AG09309 (cell line): ENCODE measurements at places on chromosomes 12 and 14.

DNA sequence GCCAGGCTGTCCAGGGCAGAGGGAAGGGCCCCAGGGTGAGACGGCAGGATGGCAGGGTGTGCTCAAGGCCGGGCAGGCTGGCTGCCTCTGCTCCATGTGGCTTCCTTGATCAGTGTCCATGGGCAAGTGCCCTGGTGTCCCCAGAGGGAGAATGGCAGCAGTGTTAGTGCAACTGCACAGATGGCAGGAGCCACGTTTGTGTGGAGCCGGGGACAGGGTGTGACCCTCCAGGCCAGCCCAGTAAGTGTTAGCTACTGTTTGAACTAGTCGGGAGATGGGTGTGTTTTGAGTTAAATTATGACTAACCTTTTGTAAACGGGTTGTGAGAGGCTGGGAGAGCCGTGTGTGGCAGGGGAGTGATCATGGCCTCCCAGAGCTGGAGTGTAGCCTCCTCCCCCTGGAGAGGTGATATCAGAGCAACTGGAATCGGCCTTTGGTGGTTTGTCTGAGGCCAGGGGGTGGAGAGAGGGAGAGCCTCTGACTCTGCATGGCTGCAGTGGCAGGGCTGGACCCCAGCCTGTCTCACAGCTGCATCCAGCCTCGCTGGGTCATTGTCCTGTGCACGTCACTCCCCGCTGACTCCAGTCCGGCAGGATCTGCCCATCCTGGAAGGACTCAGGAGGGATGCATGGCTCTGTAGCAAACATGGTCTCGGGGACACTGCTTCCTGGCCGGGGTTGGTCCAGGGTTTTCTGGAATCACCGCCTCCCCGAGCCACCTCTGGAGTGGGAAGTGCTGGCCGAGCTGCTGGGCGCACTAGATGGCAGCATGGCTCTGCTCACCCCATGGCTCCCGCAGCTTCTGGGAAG, 27.8 kb downstream of the AACS start:
- DNase-seq: peak; percentile 16

DNA sequence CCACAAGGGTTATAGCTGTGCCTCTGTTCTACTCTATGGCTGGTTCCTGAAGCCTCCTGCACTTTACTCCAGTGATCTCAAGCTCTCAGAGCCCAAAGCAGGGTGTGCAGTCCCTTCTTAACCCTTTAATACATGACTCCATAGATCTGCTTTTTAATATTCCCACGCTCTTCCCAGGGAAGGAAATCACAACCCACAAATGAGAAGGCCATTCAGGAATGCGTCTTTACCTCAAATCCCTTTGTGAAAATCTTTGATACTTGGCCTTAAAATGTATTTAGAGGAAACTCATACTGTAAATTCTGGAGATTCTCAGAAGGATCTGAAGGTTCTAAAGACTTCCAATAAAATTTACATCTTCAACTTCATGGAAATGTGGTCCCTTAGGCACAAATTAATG, 17.0 kb downstream of the NID2 start:
- DNase-seq: no peak

DNA sequence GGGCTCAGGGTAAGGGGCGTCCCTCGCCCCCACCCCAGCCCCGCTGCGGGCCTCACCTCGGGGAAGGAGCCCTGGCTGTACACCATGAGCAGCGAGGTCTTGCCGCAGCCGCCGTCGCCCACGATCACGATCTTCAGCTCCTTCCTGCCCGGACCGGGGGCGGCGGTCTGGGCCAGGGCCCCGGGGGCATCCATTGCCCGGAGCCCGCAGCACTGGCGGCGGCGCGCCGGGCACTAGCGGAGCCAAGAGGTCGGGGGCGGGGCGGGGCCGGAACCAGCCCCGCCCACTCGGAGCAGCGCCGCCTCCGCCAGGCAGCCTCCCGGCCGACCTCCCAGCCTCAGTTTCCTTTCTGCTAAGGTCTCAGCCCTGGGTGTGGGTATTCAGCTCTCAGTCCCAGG, at the start of gene RHOF:
RHOF (minus strand) TSS at position 249 of the 398 bp plus-strand sequence; CDS start at position 194, 55 bp downstream.
- no peak for DNase-seq

DNA sequence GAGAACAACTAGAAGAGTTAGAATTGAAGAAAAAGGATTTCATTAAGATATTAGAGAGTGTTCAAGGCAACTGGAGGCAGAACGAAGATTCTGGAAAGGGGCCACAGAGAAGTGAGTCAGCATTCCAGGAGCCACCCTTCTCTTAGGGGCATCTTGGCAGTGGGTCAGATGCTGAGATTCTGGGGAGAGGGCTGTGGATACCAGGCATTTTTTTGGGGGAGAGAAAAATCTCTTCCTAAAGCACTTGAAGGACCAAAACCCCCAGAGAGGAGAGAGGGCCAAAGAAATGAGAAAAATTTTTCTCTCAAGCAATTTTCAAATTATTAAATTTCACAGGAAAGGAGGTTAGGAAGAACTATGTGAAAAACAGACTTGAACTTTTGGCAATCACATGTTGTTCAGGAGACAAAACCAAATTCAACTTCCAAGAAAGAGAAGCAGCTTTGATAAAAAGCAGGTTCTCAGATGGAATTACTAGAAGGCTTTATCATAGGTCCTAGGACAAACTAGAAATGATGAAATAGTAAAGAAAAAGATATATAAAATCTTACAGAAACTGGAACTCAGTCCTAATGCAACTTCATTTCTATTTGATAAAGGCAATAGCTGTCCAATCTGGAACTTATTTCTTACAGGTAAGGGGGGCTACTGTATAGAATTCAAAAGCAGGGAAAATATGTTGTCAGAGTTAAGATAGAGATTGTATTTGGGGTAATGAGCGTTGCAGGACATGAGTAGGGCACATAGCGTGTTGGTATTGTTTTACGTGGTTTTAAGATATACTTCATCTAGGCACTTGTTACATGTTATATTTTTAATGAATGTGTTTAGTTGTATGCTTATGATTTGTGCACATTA, 1.1 kb upstream of the CLEC2D start:
- no peak for DNase-seq

GRCh38 chr14:99129211-99129696, 142.7 kb downstream of the BCL11B start:
- no peak for DNase-seq

- DNase-seq: no peak
These were observed 77.7 kb downstream of the CCDC92 start for GRCh38 chr12:123894823-123895345.

DNA sequence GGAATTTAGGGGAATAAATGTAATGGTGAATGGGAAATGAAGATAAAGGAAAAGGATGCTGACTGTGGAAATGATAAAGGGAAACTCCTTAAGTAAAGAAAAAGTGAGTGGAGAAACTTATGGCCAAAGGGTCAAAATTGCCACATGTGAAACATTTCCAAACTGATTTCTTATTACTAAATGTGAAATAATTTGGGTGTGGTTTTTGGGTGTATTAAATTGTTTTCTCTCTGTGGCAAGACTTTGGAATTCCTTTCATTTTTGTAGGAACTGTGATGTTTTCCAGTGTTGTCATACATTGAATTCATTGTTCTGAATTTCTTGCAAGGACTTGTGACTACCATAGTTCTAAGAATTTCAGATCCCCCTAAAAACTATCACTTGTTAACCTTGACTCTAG, 1891.5 kb upstream of the SEL1L start:
- DNase-seq: no peak

- no peak for DNase-seq
These were observed 107.2 kb downstream of the RBM19 start for GRCh38 chr12:113858841-113859386.

GRCh38 chr12:75657831-75658230, 146.4 kb upstream of the KRR1 start:
- no peak for DNase-seq

GRCh38 chr12:54998958-54999510, 14.5 kb upstream of the TESPA1 start:
- DNase-seq: no peak

DNA sequence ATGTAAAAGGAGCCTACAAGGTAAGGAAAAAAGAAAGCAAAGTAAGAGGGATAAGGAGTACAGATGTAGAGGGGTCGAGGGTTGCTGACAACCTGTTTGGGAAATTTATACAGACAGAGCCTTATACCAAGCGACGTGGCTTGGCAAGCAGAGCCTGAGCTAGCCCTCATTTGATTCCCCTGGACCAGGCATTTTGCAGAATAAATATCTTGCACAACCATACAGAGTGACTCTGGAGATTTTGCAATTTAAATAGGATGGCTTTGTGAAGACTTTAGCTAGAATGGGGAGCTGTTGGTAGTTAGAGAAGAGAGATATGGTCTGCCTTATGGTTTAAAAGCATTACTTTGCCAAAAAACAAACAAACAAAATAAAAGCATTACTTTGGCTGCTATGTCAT, 11.1 kb upstream of the ANO6 start:
- no peak for DNase-seq

DNA sequence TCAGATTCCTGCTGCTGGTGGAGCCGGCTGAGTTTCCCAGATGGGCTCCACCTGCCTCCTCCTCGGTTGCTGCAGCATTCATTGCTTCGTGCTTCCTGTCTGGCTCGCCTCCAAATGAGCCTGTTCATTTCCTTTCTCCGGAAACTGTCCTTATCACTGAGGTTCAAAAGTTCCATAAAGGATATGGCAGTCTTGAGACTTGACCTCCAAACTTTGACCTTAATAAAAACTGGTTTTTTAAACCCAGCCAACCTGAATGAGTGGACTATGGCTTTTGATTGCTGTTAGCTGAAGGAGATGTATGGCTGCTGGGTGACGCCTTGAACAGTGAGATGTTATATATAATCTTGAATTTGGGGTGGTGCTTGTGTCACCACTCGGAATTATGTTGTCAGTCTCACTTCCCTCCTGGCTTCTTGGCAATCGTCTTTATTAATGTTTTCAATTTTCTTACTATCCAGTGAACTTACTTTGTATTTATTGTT, 62.7 kb downstream of the RASSF3 start:
- no peak for DNase-seq

DNA sequence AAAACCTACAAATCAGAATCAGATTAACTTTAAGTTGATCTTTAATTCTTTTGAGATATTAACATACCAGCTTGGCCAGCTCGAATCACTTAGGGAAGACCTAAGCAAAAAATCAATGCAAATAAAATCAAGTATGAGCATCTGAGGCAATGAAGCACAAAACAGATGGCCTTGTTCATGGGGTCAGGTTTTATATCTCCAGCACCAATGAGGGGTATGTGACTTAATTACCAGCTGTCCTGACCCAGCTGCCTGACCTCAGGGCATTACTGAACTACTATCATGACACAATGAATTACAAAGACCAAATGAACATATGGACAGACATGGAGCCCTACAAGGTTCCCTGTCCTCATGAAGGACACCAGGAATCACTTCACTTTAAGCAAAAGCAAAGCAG, 70.5 kb downstream of the FGD6 start:
- DNase-seq: no peak

- DNase-seq: no peak
These were observed 16.4 kb upstream of the A2M start for GRCh38 chr12:9132008-9132535.

DNA sequence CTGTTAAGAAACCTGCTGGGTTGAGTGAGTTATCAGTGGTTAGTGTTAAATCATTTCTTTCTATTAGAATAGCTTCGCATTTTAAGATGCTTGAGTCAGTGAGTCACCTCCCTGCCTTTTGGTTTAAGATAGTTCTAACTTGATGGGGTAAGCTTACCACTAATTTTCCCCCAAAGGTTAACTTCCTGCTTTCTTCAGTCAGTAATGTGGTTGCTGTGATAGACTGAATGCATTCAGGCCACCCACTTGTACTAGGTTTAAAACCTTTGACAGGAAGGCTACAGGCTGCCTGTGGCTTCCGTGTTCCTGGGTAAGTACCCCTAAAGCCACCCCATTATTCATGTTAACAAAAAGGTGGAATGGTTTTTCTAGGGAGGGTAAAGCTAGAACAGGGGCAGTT, 25.3 kb downstream of the CLEC2A start:
- no peak for DNase-seq

- no peak for DNase-seq
These were observed 1.1 kb downstream of the ANO6 start for GRCh38 chr12:45216983-45217485.

DNA sequence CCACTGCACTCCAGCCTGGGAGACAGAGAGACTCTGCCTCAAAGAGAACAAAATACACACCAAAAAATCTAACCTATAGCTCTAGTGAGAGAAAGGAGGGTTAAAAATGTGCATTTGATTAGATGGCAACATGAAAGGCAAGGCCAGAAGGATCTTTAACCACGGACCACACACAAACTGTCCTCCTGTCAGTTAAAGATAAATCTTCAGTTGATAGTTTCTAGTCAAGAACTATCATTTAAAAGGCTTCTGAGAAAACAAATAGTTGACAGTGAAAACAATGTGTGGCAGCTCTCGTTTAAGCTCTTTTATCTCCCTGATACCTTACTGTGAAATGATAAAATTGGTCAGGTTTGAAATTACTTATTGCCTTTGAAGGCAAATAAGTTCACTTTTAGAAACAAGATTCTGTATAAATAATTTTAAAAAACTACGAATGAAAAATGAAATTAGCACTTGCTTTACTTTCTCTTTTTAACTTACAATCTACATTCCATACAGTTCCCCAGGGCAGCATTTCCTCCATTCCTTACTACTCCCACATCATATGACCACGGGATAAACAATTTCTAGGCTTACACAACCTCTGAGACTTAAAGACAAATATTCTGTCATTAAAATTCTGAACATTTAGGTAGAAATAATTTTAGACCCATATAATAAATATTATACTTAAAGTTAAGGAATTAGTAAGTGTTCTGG, 71.4 kb upstream of the GNPNAT1 start:
- peak; percentile 31 for DNase-seq

DNA sequence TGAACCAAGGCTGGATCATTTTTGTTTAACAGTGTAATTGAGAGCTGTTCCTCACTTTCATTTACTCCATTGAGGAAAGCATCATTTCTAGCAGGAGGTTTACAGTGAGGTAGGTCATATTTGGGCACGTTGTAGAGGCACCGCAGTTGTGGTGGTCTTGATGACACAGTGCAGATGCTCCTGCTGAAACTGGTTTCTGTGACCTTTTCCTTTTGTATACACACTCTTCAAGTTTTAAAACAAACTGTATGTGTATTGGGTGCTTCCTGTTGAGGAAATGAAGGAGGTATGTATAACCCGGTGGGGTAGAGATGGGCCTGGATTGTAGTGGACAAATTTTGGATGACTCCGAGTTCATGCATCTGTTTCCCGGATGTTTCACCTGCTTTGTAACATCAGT, 456.3 kb upstream of the RGS6 start:
- DNase-seq: no peak

DNA sequence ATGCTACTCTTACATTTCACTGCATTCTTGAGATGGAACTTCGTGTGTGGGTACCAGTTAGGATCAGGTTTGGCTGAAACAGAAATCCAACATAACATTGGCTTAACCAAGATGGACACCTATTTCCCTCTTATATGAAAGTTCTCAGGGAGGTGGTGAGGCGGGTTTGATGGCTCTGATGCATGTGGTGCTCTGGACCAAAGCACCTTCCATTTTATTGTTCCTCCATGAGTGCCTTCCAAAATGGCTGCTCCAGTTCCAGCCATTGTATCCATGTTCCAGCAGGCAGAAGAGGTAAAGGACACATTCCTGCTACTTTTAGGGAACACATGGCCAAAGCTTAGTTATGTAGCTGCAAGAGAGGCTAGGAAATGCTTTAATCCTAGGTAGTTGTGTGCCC, 29.6 kb downstream of the BRI3BP start:
- DNase-seq: no peak
